ENCODE measurements at places on chromosomes 2 and 18. TPM values are rescaled to one million over a fixed set of nuclear protein-coding genes. Genes with fewer than 3 reads are reported as not detected.
A peak's percentile ranks its signal among the peaks of the same experiment; 100 is the strongest.

GRCh38 chr2:229712136-229712535 is 2.2 kb downstream of the DNER start:
- DNase-seq: no peak
- H3K27me3 ChIP-seq: peaks cover 48% of the 10 kb centered on the region
- no peak overlapping the region for H3K27ac ChIP-seq
- no peak overlapping the region for H3K4me3 ChIP-seq
- H3K36me3 ChIP-seq: no peaks in the 10 kb centered on the region
- H3K4me1 ChIP-seq: peaks cover 22% of the 10 kb centered on the region

DNA sequence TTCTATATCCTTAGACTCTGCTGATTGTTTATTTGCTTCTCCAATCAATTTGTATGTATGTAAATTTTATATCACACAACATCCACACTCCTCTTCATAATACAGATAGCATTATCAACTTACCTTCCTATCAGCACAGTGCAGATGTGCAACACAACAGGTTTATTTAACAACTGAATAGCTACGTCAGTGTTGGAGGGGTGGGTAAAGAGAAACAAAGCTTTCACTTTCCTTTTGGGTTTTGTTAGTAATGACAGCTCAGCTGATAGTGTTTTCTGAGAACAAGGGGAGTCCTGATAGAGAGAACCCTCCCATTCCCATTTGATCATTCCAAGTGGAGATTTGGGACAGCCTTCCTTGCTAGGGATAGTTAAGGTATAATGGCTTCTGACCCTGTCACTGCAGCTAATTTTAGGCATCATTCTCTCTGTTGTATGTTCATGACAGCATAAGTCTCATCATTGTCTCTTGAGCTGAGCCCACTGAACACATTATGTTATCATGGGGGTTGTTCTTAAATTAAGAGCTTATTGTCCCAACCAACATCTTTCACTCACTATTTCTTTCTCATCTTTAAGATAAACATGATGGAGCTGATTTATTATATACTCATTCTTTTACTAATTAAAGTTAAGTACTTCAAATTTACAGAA is 227.7 kb downstream of the GPD2 start:
- no peaks in the 10 kb centered on the region for H3K27me3 ChIP-seq
- H3K4me1 ChIP-seq: no peaks in the 10 kb centered on the region
- peak; percentile 7 for DNase-seq
- H3K4me3 ChIP-seq: no peak overlapping the region

The CAMKMT gene
- total RNA-seq: 4.0 TPM

The MC4R gene
- total RNA-seq: not detected
